ENCODE measurements at places on chromosomes 16 and 17.

DNA sequence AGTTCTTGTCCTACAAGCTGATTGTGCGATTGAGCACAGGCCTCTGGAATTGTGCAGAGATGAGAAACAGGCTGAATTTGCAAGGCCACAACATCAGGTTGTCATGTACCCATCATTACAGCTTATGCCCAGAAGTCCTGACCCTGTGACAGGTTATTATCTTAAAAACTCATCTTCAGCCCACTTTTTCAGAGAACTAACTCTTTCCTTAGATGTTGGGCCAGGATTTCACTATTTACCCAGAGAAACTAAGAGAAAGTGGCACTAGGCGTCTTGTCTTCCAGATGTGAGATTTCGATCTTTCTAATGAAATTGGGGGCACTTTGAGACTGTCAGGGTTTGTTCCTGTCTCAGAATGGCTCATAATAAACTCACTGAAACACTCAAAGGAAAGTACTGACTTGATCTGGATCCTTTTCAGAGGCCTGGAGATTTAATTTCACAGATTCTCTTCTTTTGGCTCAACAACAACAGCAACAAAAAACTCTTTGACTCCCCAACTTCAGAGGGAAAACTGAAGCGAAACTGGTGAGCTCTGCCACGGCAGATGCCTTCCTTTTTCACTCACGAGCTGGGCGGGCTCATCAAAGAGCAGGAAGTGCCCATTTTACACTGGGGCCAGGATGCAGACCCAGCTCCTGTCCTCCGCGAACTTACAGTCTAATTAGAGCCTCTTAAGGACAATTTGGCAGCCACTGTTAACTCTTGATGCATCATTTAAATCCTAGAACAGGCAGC, 17.7 kb upstream of the SLC12A3 start:
- no peak for DNase-seq

GRCh38 chr17:65523853-65524664, 37.4 kb downstream of the AXIN2 start:
- DNase-seq = no peak

DNA sequence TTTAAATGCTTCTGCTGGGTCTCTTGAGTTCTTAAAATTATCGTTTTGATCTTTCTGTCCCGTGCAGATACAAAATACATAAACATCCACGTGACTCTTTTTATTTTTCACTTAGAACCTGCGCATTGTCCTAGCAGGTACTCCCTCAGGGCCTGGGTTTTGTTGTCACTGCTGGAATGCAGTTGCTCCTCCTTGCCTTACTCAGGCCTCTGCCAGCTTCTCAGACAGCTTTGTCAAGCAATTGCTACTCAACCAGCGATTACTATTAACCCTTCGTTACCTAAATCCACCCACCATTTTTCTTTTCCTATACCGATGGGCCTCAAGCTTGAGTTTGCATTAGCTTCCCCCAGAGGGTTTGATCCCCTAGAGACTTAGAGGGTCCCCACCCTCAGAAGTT, 405.9 kb upstream of the RBFOX1 start:
- DNase-seq = no peak

DNA sequence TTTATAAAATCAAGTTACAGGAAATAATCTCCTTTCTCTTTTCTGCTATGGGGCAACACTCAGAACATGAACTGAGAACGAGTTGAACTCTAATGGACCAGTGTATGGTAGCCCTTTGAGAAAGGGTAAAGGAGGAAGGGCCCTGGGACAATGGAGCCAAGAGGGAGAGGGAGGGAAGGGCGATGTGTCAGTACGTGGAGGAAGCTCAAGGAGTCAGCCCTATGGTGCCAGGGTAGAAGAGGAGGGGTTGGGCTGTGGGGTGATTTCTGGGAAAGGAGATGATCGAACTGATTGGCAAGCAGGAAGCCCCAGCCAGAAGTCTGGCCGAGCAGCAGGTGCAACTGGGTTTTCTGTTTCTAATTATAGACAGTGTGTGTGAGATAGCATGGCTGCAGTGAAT, 4.3 kb upstream of the WIPI1 start:
- DNase-seq = no peak

DNA sequence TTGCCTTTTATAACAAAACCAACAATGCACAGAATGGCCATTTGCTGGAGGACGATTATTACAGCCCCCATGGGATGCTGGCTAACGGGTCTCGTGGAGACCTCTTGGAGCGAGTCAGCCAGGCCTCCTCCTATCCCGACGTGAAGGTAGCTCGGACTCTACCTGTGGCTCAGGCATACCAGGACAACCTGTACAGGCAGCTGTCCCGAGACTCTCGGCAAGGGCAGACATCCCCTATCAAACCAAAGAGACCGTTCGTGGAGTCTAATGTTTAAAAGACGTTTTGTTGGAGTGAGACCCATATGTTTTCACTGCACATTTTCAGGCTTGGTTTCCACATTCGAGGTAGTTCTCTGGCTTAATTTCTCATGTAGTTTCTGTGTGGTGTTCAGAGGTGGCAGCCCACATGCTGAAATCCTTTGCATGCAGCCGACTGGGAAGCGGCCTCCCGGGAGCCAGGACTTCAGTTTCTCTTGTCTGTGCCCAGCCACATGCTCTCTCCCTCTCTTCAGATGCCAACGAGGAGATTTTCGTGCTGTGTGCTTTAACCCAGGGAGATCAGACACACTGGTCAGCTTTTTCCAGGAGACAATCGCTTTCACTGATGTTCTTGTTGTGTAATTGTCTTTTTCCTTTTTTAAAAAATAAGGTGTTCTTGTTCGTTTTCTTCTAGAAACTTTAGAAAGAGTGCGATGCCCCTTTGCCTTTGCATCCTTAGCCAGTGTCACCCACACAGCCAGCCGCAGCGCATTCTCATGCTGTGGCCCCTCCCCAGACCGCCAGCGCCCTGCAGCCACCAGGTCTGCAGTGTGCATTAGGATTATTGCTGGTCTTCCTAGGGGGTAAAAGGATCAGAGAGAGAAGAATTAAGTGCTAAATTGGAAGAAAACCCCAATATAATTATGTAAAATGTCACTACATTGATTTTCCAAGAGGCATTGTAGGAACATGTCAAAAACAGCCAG, 24.1 kb downstream of the CYB561 start:
- peak; percentile 9 for DNase-seq

GRCh38 chr17:3888343-3889171, 4.3 kb downstream of the CAMKK1 start:
- DNase-seq = peak; percentile 93

DNA sequence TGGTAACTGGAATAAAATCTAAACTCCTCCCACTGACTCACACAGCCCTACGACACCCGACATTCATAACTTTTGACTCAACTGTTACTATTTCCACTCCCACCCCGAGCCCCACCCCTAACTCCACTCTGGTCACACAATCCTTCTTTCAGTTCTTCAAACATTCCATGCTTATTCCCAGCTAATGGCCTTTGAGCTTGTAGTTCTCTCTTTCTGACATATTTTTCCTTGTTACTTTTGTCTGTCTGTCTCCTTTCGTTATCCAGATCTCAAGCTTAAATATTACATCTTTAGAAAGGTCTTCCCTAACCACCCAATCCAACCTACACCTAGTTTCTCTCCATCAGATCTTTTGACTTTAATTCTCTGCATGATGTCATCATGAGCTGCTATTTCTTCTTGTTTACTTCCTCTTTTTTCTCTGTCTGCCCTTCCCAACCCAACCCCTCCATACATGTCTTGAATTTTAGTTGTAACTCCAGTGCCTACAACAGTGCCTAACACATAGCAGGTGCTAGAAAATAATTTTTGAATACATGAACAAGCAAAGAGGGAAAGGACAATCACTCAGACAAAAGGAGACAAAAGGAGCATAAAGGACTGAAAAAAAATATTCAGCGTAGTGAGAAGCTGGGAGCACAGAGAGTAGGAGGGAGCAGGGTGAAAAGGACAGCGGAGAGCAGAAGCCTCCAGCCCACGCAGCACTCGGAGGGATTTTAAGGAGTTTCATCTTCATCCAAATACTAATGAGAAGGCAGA, 65.2 kb upstream of the SMIM36 start:
- DNase-seq = peak; percentile 39

GRCh38 chr17:9928601-9929333, 23.7 kb upstream of the RCVRN start:
- peak; percentile 84 for DNase-seq

- no peak for DNase-seq
Measured at GRCh38 chr16:66886914-66887313, 6.6 kb downstream of the PDP2 start.

DNA sequence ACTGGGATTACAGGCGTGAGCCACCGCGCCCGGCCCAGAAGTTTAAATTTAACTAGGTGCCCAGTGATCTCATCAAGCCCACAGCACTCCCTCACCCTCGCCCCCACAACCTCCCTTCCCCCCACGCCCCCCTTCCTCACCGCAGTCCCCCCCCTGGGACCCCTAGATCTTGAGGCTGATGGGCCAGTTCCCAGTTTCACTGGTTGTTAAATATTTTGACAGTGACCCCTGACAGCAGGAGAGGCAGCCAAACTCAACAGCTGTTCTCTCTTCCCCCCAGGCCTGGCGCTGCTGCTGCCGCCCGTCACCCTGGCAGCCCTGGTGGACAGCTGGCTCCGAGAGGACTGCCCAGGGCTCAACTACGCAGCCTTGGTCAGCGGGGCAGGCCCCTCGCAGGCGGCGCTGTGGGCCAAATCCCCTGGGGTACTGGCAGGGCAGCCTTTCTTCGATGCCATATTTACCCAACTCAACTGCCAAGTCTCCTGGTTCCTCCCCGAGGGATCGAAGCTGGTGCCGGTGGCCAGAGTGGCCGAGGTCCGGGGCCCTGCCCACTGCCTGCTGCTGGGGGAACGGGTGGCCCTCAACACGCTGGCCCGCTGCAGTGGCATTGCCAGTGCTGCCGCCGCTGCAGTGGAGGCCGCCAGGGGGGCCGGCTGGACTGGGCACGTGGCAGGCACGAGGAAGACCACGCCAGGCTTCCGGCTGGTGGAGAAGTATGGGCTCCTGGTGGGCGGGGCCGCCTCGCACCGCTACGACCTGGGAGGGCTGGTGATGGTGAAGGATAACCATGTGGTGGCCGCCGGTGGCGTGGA, 15.6 kb downstream of the QPRT start:
- DNase-seq = peak; percentile 81

GRCh38 chr16:77711775-77712174, 10.5 kb upstream of the NUDT7 start:
- DNase-seq = no peak

DNA sequence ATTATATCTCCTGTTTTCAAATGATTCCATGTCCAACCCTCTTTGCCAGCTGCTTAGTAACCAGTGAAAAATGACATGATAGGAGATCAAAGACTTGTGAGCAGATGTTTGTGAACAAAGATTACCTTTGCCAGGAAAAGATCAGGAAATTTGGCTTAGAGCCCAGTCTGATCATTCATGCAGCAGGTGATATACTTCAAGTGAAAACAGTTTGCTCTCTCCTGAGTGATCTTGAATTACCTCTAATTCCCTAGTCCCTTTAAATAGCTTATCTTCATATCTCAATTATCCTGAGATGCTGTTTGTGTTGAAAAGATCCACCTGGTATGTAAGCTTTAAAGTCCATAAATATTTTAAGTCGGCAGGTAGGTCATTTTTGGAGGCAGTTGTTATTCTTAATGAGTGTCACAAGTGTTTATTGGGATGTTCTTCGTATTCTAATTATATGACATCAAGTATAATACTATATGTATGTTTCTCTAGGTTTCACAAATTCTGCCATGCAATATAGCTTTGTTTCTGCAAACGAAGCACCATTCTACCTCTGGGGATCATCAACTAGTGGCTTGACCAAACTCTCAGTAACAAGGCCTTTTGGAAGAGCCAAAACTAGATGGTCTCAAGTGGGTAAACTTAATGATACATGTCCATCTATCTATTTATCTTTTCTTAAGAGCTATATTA, 13.2 kb upstream of the VPS35L start:
- DNase-seq = no peak

GRCh38 chr16:84308120-84308519, 13.4 kb downstream of the WFDC1 start:
- DNase-seq = no peak

DNA sequence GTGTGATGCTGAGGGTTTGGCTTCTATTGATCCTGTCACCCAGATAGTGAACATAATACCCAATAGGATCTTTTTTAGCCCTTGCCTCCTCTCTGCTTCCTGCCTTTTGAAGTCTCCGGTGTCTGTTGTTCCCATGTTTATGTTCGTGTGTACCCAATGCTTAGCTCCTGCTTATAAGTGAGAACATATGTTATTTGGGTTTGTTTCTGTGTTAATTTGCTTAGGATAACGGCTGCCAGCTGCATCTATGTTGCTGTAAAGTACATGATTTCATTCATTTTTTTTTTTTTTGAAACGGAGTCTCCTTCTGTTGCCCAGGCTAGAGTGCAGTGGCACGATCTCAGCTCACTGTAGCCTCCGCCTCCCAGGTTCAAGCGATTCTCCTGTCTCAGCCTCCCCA, 23.0 kb downstream of the DUS2 start:
- DNase-seq = no peak

DNA sequence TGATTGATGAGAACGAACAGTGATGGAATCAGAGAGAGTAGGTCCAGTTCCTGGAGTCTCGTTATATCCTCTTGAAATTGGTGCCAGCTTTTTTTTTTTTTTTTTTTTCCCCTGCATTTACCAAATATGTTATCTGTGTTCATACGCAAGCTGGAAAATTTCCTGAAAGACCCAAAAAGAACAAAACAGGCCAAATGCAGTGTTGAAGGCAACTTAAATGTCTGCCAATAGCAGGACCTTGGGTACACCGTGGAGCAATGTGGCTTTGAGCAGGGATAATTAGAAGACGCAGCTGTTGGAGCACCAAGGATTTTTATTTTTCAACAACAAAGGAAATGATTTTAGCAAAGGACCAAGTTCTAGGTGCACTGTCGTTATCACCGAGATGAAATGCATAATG, 105.0 kb downstream of the ABCC6 start:
- DNase-seq = no peak

DNA sequence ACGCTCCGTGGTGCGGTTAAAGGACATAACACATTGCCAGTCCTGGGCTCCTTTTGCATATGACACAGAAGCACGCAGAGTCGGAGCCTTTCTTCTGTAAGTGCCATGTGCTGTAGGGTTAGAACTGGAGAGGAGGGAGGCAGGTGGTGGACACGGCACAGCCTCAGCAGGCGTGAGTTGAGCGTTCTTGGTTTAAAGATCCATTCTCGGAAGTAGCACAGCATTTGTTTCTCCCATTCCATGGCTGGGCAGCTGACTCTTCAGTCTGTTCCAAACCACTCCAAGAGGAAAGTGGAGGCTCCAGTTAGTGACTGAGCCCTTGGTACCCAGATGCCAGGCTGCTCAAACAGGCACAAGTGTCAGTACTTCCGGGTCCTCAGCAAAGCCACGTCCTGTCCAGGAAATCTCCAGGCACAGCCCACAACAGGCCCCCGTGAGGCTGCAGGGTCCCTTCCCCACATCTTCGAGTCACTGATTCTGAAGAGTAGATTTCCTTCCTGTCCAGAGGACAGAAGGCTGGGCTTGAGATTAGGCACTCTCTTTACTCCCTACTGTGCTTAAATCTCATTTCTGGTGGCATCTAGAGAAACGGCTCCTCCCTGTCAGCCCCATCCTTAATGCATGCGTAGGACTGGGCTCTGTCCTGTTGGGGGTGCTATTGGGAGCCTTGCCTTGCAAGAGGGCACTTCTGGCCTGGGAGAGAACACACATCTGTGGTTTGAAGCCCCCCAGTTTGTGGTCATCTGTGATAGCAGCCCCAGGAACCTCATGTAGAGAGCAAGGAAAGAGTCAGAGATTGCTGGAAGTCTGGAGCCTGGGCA, 39.6 kb upstream of the NAT9 start:
- DNase-seq = no peak

All from right hindlimb (tissue), 1 donor.